Pulmonary artery endothelial cell (primary cell): ENCODE measurements at places on chromosomes 12 and 14. TPM values are rescaled to one million over a fixed set of nuclear protein-coding genes. Genes with fewer than 3 reads are reported as not detected.

DNA sequence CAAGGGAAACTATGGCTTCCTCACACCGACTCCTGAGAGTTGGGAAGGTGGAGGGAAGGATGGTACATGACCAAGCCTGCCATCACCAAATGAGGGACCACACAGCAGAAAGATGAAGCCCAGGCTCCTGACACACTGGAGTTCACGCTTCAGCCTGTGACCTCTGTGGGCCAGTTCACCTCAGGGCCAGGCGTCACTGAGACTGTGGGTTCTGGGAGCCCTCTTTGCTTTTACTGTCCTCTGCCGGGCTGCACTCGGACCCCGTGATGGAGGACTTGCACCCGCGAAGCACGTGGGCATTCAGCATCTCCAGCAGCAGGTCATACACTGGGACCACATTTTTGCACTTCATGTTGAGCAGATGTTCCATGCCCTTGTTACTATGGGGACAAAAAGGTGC lies 61.2 kb downstream of the ESR2 start:
- DNase-seq: no peak

DNA sequence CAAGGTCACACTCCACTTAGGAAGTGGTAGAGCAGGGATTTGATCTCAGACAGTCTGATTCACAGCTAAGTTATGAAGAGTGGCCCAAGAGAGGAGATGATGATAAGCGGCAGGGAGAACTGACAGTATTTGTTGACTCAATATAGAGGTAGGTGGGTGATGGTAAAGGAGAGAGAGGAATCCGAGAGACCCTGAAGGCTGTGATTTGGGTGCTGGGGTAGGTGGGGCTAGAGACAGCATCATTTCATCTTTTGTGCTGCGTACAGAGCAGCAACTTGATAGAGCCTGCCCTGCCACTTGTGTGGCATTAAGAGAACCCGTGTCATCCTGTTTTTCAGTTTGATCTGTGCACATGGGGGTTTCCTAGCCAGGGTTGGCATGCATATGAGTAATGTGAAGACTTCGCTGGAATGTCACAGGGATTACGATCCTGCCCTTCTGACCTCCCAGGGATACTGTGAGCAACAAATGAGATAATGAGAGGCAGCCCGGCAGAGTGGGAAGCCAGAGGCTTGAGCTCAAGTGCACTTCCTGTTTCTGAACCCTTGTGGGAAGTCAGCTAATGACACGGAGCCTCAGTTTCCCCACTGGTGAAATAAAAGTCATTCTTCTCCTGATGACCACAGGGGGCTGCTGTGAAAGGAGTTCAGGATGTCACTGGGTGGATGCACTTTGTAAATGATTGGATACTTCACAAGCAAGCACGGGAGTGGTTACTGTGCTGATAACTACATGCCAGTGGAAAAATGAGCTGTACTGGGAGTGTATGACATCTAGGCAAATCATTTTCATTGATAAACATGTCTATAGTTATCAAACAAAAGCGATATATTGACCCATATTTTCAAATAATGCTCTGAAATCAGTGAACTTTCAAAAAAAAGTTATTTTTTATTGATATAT lies 59.5 kb upstream of the IGF1 start:
- no peak for DNase-seq

GRCh38 chr14:38089123-38089522 lies 118.6 kb upstream of the SSTR1 start:
- no peak for DNase-seq

Gene P3H3
- 66.5 and 83.1 TPM in 2 replicates for total RNA-seq

Gene GABARAPL1
- 48.4 and 73.1 TPM in 2 replicates for total RNA-seq

Gene NANOG
- total RNA-seq: not detected in 2 replicates
